Liver (tissue), 10 donors: ENCODE measurements at places on chromosomes 11 and 22. TPM values are rescaled to one million over a fixed set of nuclear protein-coding genes. Genes with fewer than 3 reads are reported as not detected.

ADM2 gene
- 2.8 TPM for polyA plus RNA-seq

DEPDC7 gene
- 62.0 TPM for polyA plus RNA-seq

DNA sequence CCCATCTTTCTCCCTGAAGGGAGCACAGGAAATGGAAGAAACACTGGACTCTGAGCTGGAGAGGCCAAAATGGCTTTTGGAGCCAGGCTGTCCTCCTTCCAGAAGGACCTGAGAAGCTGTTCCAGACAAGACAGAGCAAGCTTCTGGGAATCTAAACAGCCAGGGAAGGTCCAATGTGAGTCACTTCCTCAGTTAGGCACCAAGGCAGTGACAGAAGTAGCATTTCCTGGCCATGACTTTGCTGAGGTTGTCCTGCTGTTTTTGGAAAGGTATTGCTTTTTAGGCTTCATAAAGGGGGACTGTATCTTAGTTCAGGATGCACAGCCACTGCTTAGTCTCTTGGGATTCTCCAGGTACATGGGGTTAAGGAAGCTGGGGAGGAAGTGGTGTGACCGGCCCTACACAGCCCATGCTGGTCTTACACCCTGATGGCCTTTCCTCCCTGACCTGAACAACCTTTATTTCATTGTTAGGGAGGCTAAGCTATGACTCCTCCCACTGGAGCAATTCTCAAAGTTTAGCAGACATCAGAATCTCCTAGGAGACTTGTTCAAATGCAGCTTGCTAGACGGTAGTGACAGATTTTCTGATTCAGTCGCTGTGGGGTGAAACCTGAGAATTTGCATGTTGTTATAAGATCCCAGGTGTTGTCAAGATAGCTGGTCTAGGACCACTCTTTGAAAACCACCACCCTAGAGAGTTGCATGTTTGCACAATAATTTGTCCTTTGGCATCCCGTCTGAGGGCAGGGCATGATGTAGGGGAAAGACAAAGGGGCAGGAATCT is 6.8 kb upstream of the INSC start:
- no peak for DNase-seq

DNA sequence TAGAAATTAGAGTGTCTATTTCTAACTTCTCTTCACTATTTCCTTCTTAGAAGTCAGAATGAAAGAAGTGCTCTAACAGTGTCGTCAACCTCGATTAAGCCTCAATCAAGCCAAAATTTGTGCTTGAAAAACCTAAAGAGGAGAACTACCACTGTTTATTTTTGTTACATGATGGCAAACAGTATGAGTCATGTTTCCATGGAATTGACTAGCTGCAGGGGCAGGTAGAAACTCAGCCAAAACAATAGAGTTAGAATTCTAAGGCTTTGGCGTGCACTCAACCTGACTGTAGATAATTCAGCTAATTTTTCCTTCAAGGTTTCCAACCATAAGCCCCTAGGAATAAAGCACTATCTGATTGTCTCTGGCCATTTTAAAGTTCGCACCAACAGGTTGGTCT is 415.9 kb downstream of the ETS1 start:
- DNase-seq: no peak

- no peak for DNase-seq
Measured at GRCh38 chr11:82873919-82874333, 26.3 kb downstream of the PRCP start.

DNA sequence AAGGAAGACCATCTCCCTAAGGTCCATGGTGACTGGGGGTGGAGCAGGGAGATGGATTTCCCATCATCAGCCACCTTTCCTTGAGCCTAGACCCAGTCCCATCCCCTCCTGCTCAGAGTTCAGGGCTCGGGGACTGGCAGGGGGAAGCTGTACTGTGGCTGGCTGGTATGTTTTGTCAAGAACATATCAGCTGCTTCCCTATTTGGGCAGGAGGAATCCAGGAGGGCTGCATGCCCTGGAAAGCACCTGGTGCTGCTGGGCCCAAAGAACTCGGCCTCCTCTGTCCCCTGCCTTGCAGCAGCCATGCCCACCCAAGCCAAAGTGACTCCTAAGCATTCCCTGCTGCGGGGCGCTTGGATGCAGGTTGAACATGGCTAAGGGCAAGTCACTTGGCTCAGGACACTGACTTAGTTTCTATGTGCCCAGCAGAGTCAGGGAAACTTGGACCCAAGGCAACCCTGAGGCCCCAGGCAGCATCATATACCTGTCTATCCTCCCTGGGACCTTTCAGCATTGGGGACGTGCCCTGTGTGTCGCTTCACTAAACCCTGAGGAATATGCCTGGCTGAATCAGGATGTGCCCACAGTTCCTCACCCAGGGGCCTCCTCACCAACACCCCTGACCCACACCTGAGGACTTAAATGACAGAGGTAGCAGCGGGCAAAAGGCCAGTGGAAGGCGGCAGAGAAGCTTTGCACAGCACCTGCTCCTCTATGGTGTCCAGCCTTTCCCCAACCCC is 43.1 kb downstream of the BUD13 start:
- no peak for DNase-seq
